ENCODE measurements at places on chromosomes 4 and X.

DNA sequence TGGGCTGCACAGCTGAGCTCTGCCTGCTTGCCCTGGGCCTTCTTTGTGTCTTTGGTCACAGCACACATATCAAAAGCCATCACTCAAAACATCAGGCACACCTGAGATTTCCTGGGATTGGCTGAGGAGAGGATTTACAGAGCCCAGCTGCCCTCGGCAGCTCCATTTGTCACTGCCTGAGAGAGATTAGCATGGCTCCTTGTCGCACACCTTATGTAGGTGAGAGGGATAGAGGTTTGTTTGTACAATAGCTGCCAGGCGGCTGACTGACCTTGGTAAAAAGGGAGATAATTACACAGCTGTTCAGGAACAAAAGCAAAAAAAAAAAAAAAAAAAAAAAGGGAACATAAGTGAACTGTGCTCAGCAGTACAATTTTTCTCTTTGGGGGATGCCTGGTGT is 63.2 kb downstream of the MGST2 start:
- no peak for DNase-seq

GRCh38 chrX:9569876-9570301 is 105.0 kb downstream of the TBL1X start:
- DNase-seq = no peak

DNA sequence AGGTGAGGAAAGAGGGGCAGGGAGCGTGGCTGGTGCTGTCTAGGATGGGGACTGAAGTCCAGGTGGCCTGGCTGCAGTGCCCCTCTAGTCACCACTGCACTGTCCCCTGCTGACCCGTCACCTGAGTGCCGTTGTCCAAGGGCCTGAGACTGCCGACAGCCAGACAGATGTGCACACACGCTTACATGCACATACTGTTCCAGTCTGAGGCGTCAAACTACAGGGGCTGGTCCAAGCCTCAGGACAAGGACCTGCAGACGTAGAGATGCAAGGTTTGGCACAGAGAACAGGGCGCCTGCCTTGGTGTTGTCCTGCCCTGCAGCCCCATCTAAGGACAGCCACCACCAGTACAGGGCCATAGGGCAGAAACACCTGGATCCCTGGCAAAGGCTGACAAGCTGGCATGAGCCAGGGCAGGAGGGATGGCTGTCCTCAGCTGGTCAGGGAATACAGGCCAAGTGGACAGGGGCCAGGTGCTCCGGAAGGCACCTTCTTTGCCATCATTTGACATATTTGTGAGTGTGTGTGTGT is 1.7 kb downstream of the SLC2A9 start:
- no peak for DNase-seq

DNA sequence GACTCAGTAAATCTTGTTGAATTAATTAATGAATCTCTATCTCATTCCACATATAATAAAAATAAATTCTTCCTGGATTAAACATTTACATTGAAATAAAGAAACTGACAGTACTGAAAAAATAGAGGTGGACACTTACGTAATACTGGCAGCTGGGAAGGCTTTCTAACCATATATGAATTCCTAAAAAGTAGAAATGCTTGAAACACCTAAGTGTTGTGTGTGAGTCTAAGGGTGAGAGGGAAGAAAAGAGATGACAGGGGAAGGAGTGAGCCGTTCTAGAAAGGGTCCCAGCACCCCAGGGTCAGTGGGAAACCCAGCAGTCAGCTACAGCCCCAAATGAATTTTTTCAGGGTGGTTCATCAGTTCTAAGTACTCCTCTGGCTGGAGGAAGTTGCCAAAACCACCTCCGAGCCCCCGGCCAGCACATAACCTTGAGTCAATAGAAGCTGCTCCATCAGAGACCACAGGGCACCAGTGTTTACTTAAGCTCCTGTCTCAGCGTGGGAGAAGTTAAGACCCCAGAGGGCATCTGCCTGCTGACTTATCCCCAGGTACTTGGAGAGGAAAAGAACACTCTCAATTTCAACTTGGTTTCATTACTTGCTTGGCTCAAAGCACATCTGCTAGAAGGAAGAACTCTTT is 18.3 kb downstream of the GAB3 start:
- no peak for DNase-seq

- no peak for DNase-seq
Measured at GRCh38 chrX:10971176-10971575, 140.0 kb upstream of the HCCS start.

DNA sequence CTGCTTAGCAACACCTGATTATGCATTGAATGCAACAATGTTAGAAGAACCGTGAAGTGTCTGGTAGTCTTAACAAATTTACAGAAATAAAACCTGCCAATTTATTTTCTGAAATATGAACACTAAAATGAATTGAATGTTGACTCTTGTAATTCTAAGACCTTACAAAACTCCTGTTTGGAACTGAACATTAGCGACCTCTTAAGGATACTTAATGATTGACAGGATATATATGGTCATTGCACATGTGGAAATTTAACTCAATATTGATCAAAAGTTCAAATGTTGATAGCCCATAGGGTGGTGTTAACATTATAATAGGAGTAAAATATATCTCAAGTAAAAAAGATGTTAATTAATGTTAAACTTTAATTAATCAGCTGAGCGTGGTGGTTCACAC is 79.1 kb downstream of the TECRL start:
- DNase-seq = no peak

DNA sequence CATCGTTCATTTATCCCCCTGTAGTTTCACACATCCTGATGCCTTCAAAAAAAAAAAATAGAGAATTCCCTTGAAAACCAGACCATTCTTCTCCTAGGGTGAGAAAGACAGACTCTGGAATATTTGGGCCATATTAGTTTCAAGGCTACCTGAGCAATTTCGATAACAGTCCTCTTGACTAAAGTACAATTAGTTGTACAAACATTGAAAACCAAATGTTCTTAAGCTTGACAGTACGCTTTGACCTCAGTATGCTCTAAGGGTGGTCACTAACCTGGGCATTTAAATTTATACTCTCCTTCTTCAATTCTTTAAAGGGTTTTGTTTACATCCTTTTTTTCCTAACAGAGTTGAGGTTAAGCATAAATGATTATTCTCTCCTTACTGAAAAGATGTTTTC is 364.6 kb upstream of the FTHL17 start:
- no peak for DNase-seq

DNA sequence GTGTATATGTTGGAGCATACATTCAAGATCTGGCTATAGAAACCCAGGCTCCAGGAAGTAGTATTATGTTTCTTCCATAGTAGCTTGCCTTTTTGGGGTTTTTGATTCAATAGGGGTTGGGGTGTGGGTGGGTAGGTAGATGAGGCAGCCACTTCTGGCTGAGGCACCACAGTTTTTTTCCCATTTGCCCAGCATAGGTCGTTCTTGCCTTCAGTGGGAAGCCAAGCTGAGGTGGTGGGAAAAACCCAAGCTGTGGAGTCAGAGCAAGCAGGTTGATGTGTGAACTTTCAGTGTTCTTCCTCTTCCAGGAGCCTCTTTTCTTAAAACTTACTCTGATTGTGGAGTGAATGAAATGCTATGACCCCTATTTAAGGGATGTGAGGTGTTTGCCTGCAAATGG is 67.0 kb upstream of the RPS6KA3 start:
- DNase-seq = no peak

DNA sequence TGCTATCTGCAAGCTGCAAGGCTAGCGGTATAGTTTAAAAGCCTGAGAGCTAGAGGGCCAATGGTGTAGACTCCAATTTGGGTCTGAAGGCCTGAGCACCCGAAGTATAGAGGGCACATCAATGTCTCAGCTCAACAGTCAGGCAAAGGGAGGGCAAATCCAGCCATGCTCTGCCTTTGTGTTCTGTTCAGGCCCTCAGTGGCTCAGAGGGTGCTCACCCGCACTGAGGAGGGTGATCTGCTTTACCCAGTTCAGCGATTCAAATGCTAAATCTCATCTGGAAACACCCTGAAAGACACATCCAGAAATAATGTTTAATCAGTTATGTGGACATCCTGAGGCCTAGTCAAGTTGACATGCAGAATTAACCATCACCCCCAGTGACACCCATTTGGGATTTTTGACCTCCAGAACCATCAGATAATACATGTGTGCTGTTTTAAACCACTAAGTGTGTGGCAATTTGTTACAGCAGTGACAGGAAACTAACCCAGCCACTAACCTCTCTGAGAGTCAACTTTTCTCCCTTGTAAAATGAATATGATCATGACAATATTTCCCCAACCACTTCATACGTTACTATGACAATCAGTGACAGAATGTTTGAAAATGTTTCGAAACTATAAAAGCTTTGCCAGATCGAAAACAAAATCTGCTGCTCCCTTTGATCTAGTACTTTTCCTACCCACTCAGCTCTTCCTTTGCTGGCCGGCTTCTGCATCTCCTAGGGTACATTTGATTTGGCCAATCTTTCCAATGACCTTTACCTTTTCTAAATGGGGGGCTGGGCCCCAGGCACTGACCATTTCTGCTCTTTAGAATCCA is 8.4 kb upstream of the TBL1X start:
- DNase-seq = no peak

GRCh38 chrX:10158279-10159144 is 1.7 kb downstream of the CLCN4 start:
- no peak for DNase-seq

GRCh38 chr4:37682701-37683401 is 3.3 kb downstream of the RELL1 start:
- no peak for DNase-seq

DNA sequence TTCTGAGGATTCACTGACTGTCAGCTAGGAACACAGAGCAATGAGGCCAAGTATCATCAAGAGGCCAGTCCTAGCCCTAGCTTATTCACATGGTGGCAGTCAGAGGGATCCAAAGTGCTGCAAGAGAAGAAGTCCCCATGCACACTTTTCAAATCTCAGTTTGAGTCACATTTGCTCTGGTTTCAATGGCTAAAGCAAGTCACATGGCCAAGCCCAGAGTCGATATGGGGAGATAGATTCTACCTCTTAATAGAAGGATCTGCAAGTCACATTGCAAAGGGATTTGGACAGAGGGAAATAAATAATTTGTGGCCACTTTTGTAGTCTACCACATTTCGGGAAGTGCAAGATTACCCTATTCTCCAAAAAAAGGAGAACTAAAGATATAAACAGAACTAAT is 3.7 kb upstream of the LCORL start:
- DNase-seq = no peak

- DNase-seq = no peak
Measured at GRCh38 chrX:68826113-68826980, 2.5 kb upstream of the EFNB1 start.

- no peak for DNase-seq
Measured at GRCh38 chr4:80343887-80344286, 8.4 kb downstream of the CFAP299 start.

DNA sequence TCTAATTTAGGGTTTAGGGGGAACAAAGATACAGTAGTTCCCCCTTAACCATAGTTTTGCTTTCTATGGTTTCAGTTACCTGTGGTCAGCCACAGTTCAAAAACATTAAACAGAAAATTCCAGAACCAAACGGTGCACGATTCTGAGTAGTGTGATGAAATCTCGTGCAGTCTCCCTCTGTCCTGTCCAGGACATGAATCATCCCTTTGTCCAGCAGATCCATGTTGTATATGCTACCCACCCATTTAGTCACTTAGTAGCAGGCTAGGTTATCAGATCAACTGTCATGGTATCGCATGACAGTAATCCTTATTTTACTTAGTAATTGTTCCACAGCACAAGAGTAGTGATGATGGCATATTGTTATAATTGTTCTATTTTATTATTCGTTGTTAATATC is 556.1 kb downstream of the IL1RAPL1 start:
- DNase-seq = no peak

- no peak for DNase-seq
Measured at GRCh38 chrX:153190381-153190780, 11.3 kb downstream of the MAGEA1 start.

DNA sequence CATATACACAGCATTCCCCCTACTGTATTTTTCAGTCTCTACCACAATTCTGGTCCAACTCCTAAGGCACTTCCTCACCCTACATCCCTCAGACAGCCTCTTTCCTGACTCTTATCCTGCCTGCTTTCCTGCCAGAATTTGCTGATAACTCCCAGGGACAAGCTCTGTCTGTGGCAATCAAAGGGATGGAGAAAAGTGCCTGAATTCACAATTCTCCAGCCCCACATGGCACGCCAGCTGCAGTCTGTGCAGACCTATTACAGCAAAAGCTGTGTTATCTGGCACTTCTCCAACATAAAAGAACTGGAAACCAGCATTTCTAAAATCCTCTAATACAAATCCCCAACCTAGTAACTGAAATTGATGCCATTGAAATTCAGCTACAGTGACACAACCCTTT is 404.8 kb downstream of the KLHL13 start:
- no peak for DNase-seq

DNA sequence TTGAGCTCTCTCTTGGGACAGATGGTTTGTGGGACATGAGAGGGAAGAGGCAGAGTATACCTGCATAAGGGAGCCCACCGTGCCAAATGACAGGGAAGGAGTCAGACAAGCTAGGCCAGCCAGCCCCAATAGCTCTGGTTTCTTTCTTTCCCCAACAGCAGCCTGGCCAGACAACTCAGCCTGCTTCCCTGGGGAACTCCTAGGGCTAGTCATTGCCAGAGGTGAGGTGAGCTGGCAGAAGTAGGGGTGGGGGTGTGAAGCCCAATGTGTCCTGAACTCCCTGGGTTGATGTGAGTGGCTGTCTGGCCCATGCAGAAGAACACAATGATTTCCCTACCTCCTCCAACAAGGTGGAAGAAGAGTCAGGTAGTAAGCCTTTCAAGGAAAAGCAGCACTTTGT is 135.5 kb downstream of the AMMECR1 start:
- DNase-seq = no peak

GRCh38 chr4:63583007-63583406 is 826.2 kb downstream of the TECRL start:
- DNase-seq = no peak

GRCh38 chr4:119629142-119629471 is 503 bp upstream of the PDE5A start:
- no peak for DNase-seq

DNA sequence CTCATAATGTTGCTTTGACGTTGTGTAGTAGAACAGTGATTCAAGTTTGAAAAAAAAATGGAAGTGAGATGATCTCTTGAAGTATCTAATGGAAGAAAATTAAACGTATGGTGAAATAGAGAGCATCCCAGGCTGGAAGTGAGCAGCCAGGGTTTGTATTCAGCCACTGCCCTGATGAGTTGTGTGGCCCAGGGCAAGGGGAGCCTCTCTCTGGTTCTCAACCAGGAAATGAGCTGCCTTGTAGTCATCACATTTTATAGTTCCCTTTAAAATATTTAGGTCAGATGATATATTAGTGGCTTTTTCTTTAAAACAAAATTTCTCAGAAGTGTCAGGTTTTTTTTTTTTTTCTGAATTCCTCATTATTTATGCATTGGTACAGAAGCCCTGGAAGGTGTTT is 150.3 kb downstream of the GPAT3 start:
- DNase-seq = no peak

Data from left renal cortex interstitium (tissue), 4 donors.